Tongue (tissue), 3 donors: ENCODE measurements at places on chromosomes 2 and 18. TPM values are rescaled to one million over a fixed set of nuclear protein-coding genes. Genes with fewer than 3 reads are reported as not detected.

The C2orf78 gene
- total RNA-seq, result not detected

DNA sequence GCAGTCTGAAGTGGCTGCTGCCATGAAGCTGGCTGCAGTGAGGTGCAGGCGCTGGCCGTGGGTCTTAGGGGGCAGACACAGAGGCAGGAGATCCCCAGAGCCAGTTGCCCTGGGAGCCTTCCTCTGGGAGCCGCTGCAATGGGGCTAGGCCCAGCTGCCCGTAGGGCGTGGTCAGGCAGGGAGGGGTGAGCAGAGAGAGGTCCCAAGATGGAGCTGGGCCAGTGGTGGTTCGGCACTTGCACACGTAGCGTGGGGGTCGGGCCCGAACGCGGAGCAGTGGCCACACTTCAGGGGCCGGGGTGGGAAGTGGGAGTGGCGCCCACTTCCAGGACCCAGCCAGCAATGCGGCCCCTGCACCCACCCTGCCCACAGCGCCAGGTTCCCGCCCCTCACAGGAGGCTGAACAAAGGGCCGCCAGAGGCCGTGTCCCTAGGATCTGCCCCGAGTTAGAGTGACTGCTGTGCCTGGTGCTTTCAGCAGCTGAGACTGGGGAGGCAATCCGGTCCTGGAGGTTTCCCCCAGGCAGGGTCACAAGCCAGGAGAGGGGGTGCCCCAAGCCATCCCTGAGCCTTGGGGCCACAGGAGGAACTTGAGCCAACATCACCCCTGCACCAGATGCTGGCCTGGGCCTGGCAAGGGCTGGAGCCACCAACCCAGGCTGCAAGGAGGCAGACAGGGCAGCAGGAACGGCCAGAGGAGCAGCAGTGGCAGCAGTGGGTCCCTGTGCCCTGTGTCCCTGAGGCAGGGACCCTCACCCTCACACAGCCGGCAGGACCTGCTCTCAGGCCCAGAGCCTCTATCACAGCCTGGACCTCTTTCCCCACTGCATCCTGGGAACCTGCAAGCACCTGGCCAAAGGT lies 21.3 kb upstream of the SP140L start:
- DNase-seq, result no peak

The KCTD1 gene
- 12.3 TPM for total RNA-seq

DNA sequence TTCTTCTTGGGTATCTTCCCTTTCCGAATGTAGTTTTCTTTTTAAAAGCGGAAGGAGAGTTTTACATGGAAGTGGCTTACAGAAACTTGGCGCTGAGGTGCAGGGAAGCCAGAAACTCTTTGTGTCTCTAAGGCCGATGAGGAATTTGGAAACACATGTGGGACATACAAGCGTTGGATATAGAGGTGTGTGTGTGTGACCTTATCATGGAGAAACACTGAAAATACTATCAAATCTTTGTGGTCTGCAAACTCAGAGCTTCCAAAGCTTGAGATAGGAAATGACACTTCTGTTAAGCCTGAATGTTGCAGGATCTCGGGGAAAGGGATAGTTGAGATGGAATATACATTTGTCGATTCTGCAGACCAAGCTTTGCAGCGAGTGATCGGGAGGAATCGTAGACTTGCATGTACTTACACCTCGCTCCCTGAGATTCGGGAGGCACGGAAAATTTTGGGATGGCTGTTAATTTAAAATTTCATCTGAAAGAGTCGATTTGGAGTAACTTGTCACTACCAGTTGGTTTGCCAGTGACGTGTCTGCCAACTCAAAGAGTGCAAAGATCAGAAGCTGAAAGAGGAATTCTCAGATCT lies 1.0 kb downstream of the NAB1 start:
- DNase-seq, result peak; percentile 72

The SP140 gene
- 1.7 TPM for total RNA-seq

GRCh38 chr18:40357536-40357935 lies 1597.5 kb upstream of the PIK3C3 start:
- DNase-seq, result no peak

GRCh38 chr2:240319855-240320203 lies 115.6 kb upstream of the GPC1 start:
- DNase-seq, result peak; percentile 40

GRCh38 chr18:67385455-67385854 lies 131.1 kb downstream of the DSEL start:
- no peak for DNase-seq

- DNase-seq, result no peak
Observed at GRCh38 chr2:172833898-172834297, 98.3 kb downstream of the RAPGEF4 start.

The TCF23 gene
- total RNA-seq, result not detected

- peak; percentile 30 for DNase-seq
Observed at GRCh38 chr2:161425728-161426454, 9.8 kb downstream of the TBR1 start.
